Occipital lobe (tissue), 3 donors: ENCODE measurements at places on chromosomes 16 and 17. TPM values are rescaled to one million over a fixed set of nuclear protein-coding genes. Genes with fewer than 3 reads are reported as not detected.

GRCh38 chr16:51816929-51817328 is 665.9 kb upstream of the SALL1 start:
- DNase-seq: no peak

Gene TNFRSF17
- not detected for total RNA-seq

DNA sequence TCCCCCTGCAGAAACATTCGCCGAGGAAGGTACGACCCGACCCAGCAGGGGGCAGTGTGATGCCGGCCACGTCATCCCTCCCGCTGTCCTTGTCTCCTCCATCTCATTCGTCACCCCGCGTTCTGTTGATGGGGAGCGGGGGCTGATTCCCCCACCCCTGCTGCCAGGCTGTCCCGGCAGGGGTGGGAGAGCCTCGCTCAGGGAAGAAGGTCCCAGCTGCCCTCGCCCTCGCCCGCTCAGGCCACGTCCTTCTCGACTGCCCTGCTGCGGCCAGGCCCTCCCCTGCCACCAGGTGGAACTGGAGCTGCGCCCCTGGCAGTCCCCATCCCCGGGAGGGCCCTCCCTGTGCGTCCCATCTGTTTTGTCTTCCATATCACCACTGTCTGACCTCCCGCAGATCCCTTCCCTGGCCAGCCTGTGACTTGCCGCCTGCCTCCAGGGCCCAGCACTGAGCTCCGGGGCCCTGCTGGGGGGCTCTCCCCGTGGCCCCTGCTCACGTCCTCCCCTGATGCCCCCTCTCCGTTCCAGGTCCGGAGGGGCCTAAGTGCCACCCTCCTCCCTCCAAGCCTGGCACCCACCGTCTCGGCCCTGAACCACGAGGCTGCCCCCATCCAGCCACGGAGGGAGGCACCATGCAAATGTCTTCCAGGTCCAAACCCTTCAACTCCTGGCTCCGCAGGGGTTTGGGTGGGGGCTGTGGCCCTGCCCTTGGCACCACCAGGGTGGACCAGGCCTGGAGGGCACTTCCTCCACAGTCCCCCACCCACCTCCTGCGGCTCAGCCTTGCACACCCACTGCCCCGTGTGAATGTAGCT is 20.6 kb downstream of the ADAM11 start:
- peak; percentile 77 for DNase-seq

Gene GALNS
- 6.6 TPM for total RNA-seq

GRCh38 chr17:4843321-4844000 is 10.3 kb downstream of the MINK1 start:
- no peak for DNase-seq

DNA sequence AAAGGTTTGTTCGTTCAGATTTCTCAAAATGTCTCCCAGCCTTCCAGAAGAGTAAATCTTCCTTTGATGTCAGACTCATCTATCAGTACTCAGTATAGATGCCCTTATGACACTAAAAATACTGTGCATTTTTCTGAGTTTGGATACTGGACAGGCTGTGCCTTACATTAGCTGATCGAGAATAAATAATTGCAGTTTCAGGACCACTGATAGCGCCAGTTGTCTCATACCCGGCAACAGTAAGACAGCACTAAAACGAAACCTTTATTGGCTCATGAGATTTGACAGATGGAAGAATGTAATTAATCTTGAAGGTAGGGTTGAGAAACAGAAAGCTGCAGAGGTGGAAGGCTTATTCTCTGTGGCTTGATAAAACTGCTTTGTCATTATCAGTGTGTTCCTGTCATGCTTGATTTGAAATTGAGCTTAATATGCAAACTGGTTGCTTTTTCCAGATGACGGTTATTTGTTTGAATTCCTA is 1.2 kb downstream of the ATP6V0A1 start:
- no peak for DNase-seq

DNA sequence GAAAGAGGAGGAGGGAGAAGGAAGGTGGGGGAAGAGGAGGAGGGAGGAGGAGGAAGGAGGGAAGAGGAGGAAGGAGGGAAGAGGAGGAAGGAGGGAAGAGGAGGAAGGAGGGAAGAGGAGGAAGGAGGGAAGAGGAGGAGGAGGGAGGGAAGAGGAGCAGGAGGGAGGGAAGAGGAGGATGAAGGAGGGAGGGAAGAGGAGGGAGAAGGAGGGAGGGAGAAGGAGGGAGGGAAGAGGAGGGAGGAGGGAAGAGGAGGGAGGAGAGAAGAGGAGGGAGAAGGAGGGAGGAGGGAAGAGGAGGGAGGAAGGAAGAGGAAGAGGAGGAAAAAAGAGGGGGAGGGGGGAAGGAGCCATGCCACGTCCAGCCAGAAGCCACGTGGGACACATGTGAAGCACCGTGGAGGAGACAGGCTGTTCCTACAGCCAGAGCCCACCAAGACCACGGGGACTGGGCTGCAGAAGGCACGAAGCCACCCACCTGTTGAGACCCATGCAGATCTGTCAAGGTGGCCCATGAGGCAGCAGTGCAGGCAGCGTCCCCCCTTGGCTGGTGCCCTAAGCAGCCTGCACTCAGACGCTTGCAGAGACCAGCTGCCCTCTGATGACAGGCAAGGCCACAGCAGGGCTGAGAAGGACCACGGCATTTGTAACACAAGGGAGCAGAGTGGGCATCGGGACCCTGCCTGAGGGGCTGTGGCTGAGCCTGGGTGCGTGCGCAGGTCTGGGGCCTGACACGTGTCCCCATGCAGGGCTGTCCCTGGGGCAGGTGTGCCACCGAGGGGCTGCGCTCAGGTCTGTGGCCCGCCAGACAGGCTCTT is 10.3 kb downstream of the NDUFAF8 start:
- no peak for DNase-seq

DNA sequence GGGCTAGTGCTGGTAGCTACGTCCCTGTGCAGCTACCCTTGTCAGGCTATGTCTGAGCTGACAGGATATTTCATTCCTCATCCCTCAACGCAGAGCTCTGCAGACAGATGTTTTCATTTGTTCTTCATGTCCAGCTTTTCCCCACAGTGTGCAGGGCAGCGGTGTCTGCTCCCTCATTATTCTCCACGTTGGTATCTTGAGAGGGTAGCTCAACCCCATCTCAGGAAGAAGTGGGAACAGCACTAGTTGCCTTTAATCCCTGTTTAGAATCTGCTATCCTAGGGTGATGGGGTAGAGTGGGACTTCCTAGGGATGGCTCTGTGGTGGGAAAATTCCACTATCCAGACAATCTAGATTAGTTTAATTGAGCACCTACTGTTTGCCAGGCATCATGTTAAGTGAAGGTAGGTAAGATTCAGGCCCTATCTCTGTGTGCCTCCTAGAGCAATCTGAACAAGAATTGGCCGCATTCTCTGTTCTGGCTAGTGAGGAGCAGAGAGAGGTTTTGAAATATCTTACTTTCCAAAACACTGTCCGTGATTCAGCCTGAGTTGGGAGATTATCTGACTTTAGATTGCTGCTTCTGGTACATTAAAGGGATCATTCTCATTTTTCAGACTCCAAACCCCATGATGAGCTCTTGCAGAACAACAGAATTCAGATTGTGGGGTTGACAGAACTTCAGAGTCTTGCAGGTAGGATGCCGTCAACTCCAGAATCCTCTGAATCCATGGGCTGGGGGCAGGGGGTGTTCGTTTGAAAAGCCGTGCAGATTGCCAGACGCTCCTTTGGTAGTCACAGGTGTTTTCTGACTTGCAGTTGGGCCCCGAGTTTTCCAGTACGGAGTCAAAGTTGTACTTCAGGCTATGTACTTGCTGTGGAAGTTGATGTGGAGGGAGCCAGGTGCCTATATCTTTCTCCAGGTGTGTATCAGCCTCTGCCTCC is 963 bp downstream of the ALG1 start:
- DNase-seq: no peak

DNA sequence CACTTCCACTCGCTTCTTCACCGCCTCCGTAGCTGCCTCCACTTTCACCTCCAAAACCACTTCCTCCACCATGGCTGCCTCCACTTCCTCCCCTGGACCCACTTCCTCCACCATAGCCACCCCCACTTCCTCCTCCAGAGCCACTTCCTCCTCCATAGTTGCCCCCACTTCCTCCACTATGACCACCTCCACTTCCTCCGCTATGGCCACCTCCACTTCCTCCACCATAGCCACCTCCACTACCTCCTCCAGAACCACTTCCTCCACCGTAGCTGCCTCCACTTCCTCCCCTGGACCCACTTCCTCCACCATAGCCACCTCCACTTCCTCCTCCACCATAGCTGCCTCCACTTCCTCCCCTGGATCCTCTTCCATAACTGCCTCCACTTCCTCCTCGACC is 4.5 kb downstream of the KRT9 start:
- DNase-seq: no peak

Gene MYH1
- not detected for total RNA-seq

Gene SLC46A1
- total RNA-seq: 21.1 TPM

GRCh38 chr16:12422233-12422632 is 381.5 kb downstream of the CPPED1 start:
- no peak for DNase-seq

Gene CLEC3A
- not detected for total RNA-seq

Gene IRF8
- 9.8 TPM for total RNA-seq

- DNase-seq: no peak
Observed at GRCh38 chr17:16287563-16288027, 65.7 kb downstream of the CENPV start.

Gene COQ7
- total RNA-seq: 56.9 TPM

DNA sequence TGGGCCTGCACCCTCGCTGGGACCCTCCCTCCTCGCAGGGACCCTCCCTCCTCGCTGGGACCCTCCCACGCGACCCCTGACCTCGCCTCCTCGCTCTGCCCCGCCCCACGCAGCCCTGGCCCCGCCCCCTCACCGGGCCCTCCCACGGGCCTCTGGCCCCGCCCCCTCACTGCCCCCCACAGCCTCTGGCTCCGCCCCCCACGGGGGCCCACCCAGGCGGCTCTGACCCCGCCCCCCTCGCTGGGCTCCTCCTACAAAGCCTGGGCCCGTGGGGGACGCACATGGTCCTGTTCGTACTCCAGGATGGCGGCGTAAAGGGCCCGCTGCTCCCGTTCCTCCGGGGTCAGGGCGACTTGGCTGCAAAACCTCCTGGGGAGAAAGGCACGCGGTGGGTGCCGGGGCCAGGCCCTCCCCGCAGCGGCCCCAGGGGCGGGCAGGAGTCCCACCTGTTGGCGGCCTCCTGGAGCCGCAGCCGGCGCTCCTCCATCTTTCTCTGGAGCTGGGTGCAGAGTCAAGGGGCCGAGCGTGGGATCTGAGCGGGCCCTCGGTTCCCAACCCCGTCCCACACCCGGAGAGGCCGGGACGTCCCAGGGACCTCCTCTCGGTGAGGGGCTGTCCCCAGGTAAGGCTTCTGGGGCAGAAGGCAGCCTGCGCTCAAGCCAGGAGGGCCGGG is 9.0 kb downstream of the VPS9D1 start:
- no peak for DNase-seq

- DNase-seq: no peak
Observed at GRCh38 chr17:6556121-6557039, at the start of gene PITPNM3. TSS of gene PITPNM3 (minus strand) at chr17:6556555. CDS start at chr17:6556406, 149 bp downstream.

- DNase-seq: no peak
Observed at GRCh38 chr17:17170346-17170985, 35.7 kb downstream of the PLD6 start.

DNA sequence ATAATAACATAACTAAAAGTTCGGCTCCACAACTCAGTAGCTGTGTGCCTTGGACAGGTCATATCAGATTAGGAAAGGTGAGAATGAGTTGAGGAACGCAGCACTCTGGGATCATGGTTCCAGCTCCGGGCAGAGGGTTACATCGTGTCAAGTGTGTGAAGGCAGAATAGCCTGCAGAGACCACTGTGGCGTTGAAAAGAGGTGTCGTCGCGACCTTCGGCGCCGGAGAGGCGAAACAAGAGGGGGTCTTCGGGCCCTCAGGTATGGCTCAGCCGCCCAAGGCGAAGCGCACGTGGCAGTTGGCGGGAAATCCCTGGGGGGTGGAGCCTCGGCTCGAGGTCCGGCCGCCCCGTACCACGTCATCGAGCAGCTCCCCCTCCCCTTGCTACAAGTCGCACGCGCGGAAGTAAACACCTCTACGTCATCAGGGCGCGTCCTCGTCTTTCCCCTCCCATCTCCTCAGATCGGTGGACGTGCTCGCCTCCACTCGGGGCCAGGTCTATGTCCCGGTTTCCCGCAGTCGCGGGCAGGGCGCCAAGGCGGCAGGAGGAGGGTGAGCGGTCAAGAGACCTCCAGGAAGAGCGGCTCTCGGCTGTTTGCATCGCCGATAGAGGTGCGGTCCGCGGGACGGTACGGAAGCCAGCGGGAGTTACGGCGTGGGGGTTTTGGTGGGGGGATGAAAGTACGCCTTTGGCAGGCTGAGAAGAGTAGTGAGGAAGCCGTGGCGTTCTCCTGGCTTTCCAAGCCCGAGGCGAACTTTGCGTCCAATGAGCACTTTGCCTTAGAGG is at the start of gene DHX40:
TSS of gene DHX40 (plus strand) at position 440 of the 788 bp plus-strand sequence. CDS start at position 502, 62 bp downstream.
- DNase-seq: peak; percentile 85

- DNase-seq: no peak
Observed at GRCh38 chr16:53085369-53085843, 30.6 kb downstream of the CHD9 start.

Gene CACNA1G
- 20.1 TPM for total RNA-seq

GRCh38 chr17:41440531-41441033 is at the start of gene KRT38:
TSS of gene KRT38 (minus strand) at chr17:41440983. CDS start at chr17:41440921, 62 bp downstream.
- no peak for DNase-seq

Gene GAS2L2
- 0.16 TPM for total RNA-seq

GRCh38 chr16:15855704-15856003 is 1.2 kb downstream of the MYH11 start:
- DNase-seq: no peak

Gene TBC1D3I
- 0.62 TPM for total RNA-seq
